ENCODE measurements at places on chromosomes 3 and 15.

- no peak overlapping the region for H3K4me3 ChIP-seq
- H3K27me3 ChIP-seq = peaks cover 19% of the 10 kb centered on the region
- no peaks in the 10 kb centered on the region for H3K36me3 ChIP-seq
These were observed 31.2 kb downstream of the SPATA12 start for GRCh38 chr3:57091521-57092273.

GRCh38 chr3:88618021-88618645 lies 468.4 kb downstream of the C3orf38 start:
- no peaks in the 10 kb centered on the region for H3K27me3 ChIP-seq
- no peaks in the 10 kb centered on the region for H3K36me3 ChIP-seq
- no peak overlapping the region for H3K27ac ChIP-seq
- no peak overlapping the region for H3K4me3 ChIP-seq
- H3K4me1 ChIP-seq = no peaks in the 10 kb centered on the region
- DNase-seq = no peak

DNA sequence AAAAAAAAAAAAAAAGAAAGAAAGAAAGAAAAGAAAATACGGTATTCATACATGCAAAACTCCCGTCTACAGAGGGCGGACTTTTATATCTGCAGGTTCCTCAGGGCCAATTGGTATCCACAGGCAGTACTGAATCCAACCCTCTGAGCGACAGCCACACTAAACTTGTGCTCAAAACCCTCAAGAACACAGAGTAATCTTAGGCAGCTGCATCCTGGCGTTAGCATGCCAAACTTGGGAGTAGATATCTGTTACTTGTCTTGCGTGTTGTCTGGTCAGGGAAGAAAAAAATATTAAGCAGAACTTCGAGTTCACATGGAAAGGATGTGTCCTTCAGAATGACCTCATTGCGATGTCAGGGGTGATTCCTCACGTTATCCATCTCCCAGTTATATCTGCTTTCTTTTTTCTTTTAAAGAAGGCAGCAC lies 12.8 kb downstream of the SNAP23 start:
- no peaks in the 10 kb centered on the region for H3K4me1 ChIP-seq
- no peak for DNase-seq
- H3K4me3 ChIP-seq = no peak overlapping the region
- H3K27me3 ChIP-seq = no peaks in the 10 kb centered on the region

GRCh38 chr15:42427429-42428223 lies 63.3 kb downstream of the ZNF106 start:
- no peaks in the 10 kb centered on the region for H3K27me3 ChIP-seq
- H3K27ac ChIP-seq = no peak overlapping the region

GRCh38 chr3:40240921-40241320 lies 68.6 kb upstream of the EIF1B start:
- no peaks in the 10 kb centered on the region for H3K36me3 ChIP-seq
- no peaks in the 10 kb centered on the region for H3K4me1 ChIP-seq
- no peak overlapping the region for H3K27ac ChIP-seq

GRCh38 chr3:57597127-57597923 lies at the start of gene ARF4:
Gene ARF4, minus strand, starts transcription at chr3:57597344. Its CDS starts 204 bp downstream, at chr3:57597140.
- H3K4me3 ChIP-seq = peak within 1 kb of the TSS; percentile 93
- H3K36me3 ChIP-seq = peaks cover 28% of the 10 kb centered on the region
- no peaks in the 10 kb centered on the region for H3K27me3 ChIP-seq
- H3K4me1 ChIP-seq = peaks cover 48% of the 10 kb centered on the region
- peak within 1 kb of the TSS; percentile 98 for H3K27ac ChIP-seq

DNA sequence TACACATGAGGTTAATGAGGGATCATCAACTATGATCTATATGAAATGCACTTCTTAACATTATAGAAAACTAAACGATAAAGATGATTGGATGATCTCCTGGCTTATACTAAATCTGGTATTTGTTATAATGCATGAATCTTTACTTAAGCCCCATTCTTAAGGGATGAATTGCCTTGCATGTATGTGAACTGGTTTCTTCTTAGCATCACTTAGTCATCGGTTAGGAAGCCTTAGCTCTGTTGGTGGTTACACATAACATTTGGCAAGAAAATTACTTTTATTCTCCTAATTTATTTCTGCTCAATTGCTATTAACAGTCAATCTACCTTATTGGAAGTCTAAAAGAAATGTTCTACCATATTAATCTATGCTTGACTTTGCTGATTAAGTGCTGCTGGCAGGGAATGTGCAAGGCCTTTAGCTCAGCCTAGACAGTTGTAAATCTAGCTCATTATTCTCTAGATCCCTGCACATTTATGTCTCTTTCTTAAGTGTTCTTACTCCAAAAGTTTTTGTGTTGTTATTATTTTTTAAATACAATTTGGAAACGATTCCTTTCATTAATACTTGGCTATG lies 356.0 kb downstream of the ZPLD1 start:
- H3K4me3 ChIP-seq = no peak overlapping the region
- no peak overlapping the region for H3K27ac ChIP-seq
- H3K36me3 ChIP-seq = no peaks in the 10 kb centered on the region
- DNase-seq = no peak
- no peaks in the 10 kb centered on the region for H3K27me3 ChIP-seq

DNA sequence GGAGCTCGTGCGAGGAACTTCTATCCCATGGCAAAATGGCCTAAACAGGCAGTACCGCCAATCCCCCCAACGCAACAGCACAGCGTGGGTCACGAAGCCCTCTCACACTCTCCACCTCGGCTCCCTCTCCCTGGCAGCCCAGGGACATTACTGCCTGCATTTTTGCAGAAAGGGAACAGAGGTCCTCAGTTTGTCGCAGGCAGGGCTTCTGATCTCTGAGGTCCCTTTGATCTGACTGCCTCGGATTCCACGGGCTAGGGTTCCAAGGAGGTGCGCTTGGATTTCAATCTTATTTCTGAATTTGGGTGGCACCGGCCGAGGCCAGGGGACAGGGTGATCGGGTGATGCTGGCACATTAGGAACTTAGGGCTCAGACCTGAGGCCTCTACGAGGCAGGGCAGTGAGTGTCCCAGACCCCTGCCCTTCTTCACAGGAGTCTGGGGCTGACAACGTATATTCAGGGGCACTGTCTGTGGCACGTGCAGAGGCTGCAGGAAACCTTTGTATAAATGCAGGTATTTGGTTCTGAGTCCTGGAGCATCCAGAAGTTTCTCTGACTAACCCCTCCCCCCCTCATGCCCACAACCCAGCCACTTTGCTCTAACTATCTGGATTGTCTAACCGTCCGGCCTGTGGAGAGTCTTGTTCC lies 197.9 kb downstream of the XXYLT1 start:
- no peak overlapping the region for H3K27ac ChIP-seq
- no peaks in the 10 kb centered on the region for H3K4me1 ChIP-seq
- no peaks in the 10 kb centered on the region for H3K27me3 ChIP-seq

DNA sequence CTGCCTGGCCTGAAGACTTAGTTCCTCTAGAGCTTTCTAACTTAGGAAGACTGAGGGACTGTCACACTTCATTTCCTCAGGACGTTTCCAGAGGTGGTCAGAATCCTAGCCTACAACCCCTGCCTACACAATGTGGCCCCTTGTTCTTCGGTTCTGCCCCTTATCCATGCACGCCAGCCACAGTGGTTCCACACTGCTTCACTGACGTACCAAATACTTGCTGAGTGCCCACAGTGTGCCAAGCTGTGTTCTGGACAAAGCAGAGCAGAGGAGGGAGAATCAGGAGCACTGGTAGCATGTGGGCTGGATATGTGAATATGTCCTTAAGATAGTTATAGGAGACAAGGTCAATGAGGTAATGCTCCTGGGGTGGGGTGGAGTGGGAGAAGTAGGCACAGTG lies 70.5 kb upstream of the SAMMSON start:
- no peaks in the 10 kb centered on the region for H3K4me1 ChIP-seq
- no peak overlapping the region for H3K4me3 ChIP-seq
- DNase-seq = no peak
- no peaks in the 10 kb centered on the region for H3K27me3 ChIP-seq

- no peaks in the 10 kb centered on the region for H3K36me3 ChIP-seq
- H3K27ac ChIP-seq = no peak overlapping the region
- peaks cover 19% of the 10 kb centered on the region for H3K27me3 ChIP-seq
- H3K4me1 ChIP-seq = no peaks in the 10 kb centered on the region
- H3K4me3 ChIP-seq = no peak overlapping the region
These were observed 78.3 kb upstream of the CDIN1 start for GRCh38 chr15:36501063-36501678.

Measured in activated CD8-positive, alpha-beta T cell treated with anti-CD3 and anti-CD28 coated beads, Interleukin-2, amount 10 ng/mL, durations not matched to agents 7 days and 5 days (primary cell).